ENCODE measurements at places on chromosomes 3 and 15. TPM values are rescaled to one million over a fixed set of nuclear protein-coding genes. Genes with fewer than 3 reads are reported as not detected.

DNA sequence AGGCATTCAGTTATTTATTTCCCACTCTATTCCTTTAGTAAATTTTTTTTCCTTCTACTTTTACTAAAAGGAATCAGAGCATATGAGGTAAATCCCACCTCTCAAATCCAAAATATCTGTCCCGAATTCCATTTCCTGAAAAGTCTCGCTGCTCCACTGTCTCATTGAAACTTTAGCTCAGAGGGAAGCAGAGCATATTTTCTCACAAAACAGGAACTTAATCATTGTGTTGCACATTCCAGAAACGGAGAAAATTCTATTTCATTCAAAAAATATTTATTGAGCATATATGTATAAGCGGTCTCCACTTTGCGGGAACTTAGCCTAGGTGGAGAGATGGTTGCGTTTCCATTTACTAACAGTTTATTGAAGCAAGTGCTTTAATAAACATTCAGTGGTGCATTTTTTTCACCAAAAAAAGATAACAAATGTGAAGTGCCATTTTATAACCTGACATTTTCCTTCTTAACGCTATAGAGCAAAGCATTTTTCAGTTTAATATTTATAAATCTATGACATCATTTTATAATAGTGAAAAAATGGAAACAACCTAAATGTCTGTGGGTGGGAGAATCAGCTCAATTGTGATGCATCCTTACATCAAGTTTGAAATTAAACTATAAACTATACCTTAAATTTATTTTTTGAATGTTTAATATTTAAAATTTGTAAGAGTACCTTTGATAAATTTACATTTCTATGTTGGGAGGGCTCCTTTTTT, 67.2 kb upstream of the CSTA start:
- no peak for DNase-seq

DNA sequence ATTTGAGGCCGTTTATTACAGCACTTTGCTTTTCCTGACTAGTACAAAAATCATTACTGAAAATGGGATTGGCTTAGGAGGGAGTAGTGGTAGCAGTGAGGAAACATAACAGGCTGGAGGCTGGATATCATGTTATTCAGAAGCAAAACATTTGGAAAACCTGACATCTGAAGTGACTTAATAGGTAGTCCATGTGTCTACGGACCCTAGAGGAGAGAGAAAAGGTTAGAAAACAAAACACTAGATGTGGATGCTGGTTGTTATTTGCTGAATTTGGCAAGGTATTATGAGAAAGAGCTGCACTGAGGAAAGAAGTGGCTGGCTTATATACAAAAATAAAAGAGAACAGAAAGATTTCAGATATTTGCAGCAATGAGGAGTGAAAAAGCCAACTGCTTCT, 139.9 kb downstream of the MEX3B start:
- no peak for DNase-seq

DNA sequence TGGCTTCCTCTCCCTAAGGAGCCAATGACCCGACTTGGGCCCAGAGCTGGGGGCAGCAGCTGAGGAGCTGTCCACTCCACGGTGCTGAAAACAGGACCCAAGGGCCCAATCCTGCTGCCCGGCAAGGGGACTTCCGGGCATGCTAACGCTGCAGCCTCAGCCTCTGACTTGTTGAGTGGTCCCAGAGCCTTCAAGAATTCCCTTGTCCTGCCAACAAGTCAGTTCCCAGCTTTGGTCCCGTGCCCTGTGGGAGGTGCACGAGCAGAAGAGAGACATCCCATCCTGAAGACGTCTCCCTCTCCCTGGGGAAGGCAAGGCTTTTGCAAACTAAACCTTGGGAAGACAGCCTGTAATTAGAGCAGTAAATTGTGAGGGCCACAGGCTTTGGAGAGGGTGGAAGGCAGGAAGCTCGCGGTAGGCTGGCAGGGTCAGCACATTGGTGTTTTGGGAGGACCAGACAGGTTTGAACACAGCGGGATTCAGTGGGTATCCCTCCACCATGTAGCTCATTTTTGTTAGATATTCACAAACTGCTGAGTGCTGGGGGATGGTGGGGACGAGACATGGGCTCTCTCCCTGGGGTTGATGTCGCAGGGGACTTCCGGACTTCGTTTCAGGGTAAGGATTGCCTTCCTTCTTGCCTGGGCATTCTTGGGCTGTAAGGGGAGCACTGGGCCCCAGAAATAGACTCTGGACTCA, 29.8 kb upstream of the PRR23E start:
- DNase-seq: no peak

- no peak for DNase-seq
These were observed 9.4 kb upstream of the MED12L start for GRCh38 chr3:151075869-151076562.

GRCh38 chr15:51195459-51195858, 100.8 kb upstream of the TNFAIP8L3 start:
- DNase-seq: no peak

DNA sequence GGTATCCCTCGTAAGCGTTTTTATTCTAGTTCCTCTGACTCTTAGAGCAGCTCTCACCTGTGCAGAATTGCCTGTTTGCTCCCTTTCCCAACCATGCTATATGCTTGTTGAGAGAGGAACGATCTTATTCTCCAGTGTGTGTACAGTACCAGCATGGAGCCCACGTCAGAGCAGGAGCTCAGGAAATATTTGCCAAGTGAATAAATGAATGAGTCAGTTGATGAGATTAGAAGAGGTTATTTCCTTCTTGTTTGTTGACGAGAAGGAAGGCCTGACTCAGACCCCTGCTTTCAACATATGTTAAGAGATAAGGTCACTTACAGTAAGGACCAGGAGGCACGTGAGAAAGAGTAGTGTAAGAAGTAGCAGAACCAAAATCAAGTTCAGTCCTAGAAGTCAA, 106.3 kb upstream of the ABHD17C start:
- DNase-seq: no peak

DNA sequence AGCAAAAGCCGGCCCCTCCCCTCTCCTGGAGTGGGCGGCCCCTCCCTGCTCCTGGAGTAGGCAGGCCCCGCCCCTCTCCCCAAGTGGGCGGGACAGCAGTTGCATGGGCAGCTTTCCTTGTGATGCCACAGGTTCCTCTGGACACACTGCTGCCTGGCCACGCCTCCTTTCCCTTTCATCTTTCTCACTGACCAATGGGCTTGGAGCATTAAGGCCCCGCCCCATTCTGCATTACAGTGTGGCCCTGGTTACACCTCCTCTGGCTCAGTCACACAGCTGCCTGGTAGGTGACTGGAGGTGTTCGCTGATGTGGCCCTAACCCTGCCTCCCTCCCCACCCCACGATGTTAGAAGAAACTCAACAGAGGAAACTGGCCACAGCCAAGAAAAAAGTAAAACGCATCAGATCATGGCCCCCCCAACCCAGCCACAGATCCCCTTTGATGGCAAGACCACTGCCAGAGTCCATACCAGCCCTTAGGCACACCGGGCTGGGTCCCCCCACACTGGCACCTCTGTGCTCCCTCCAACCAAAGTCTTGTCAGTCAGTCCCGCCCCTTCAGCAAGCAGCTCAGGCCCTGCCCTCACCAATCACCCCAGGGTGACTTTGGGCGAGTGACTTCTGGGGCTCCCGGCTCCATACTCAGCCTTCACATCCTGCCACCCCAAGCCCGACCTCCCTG, 84.3 kb downstream of the ADAMTS7 start:
- DNase-seq: no peak

GRCh38 chr15:74858369-74858740, 14.8 kb downstream of the SCAMP2 start:
- no peak for DNase-seq

- DNase-seq: no peak
These were observed 124.8 kb downstream of the DMXL2 start for GRCh38 chr15:51497806-51498205.

DNA sequence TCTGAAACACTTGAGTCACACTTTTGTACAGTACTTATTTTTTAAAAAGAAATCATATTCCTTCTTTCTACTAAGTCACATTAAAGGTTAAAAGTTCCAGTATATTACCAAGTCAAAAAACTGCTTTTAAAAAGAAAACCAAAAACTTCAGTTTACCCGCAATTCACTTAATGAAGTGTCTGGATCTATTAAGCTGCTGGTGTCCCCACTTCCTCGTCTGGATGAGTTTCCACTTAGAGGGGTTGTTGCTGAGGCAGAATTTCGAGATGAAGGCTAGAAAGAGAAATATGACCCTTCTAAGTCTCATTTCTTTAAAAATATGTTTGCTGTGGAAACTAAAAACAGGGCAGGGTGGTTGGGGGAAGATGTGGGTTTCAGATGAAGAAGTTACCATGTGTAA, 79.7 kb downstream of the LRRFIP2 start:
- no peak for DNase-seq

DNA sequence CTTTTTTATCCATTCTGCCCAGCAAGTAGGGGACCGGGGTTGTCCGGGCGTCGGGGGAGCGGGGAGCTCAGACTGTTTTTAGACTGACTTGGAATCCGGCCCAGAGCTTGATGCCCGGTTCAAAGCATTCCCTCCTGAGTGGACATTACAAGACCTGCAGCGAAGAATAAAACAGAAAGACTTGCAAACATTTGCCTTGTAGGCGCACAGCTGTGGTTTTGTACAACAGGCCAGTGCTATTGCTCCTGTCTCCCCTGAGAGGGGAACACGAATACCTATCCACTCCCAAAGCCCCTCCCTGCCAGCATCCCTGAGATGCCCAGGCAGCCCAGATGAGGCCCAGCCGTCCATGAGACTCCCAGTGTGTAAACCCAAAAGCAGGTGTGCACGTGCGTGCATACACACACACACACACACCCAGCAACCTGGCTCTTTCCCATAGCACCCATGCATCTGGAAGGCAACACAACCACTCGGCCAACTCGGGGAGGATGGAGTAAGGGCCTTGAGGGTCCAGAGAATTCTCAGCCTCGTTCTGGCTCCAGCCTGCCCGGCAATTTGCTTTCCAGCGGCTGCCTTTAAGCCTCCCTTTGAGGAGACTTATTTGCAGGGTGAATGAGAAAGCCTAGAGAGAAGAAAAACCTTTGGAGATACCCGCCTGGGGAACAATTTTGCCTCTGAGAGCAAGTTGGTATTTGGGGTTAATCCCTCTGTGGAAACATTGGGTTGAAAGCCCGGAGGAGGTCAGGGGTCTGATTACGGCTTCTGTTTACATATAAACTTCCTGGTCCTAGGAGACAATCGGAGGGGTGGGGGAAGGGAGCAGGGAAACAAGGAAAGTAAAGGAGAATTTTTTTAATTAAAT, 161.0 kb upstream of the HES1 start:
- DNase-seq: no peak

GRCh38 chr3:120489421-120489820, 38.6 kb upstream of the FSTL1 start:
- no peak for DNase-seq

- peak; percentile 29 for DNase-seq
These were observed 1.5 kb upstream of the SKIL start for GRCh38 chr3:170355738-170356595.

DNA sequence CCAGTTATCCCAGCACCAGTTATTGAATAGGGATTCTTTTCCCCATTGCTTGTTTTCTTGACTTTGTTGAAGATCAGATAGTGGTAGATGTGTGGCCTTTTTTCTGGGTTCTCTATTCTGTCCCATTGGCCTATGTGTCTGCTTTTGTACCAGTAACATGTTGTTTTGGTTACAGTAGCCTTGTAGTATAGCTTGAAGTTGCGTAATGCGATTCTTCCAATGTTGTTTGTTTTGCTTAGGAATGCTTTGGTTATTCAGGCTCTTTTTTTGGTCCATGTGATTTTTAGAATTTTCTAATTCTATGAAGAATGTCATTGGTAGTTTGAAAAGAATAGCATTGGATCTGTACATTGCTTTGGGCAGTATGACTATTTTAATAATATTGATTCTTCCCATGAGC, 94.3 kb upstream of the CHMP2B start:
- no peak for DNase-seq

DNA sequence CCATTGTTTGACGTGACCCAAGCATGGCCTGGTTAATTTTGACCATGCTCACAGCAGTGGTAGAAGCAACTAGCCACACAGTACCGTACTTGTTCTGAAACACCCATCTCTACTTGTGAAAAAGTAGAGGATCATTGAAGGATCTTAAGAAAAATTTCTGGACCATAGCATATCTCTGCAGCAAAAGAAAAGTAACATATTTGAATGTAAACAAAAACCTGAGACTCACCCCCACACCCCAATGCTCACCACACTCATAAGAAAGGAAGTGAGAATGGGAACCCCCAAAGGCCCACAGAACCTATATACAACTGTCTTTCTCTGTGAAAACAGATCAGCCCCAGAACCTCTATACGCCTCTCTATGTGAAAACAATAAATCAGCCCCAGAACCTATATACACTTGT, 33.8 kb upstream of the TFRC start:
- no peak for DNase-seq

- no peak for DNase-seq
These were observed 107.4 kb upstream of the MLF1 start for GRCh38 chr3:158463556-158463955.

Gene TEX55
- total RNA-seq: not detected

Gene TRPC1
- total RNA-seq: 3.1 TPM

Gene C2CD4A
- total RNA-seq: 0.66 TPM

Gene STXBP5L
- total RNA-seq: 0.33 TPM

Gene TEX9
- 5.0 TPM for total RNA-seq

Gene FBXW12
- 0.05 TPM for total RNA-seq

Gene FAM81A
- 0.42 TPM for total RNA-seq

Gene TGM4
- 0.14 TPM for total RNA-seq

Gene LRRC34
- 5.9 TPM for total RNA-seq

Gene LXN
- total RNA-seq: 21.9 TPM
